NCI-H1694 (cell line): ENCODE measurements at places on chromosomes 2 and 18.

DNA sequence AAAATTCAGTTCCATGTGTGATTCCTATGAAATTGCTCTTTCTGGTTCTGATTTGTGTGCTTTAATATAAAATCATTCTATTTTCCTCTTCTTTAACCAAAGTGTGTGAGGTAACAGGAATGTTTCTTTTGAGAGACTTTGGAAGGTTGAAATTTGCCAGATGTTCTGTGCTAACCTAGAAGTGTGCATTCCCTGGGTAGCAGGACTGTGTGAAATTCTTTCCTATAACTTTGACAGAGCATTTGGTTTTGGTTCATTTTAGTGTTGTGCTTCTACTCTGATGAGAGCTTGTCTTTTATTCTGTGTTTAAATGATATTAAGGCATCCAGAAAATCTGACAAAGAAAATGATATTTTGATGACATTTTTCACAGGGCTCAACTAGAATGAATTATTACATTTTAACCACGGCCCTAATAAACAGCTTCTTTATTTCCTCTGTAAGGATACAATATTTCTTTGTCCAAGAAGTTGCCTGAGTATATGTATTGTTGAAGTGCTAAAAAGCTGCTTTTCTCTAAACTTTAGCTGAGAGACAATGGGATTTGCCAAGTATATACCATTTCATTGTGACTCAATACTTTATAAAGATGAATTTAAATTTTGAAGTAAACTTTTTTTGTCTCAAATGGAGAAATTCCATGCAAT is 34.7 kb upstream of the DLX1 start:
- no peak for DNase-seq

DNA sequence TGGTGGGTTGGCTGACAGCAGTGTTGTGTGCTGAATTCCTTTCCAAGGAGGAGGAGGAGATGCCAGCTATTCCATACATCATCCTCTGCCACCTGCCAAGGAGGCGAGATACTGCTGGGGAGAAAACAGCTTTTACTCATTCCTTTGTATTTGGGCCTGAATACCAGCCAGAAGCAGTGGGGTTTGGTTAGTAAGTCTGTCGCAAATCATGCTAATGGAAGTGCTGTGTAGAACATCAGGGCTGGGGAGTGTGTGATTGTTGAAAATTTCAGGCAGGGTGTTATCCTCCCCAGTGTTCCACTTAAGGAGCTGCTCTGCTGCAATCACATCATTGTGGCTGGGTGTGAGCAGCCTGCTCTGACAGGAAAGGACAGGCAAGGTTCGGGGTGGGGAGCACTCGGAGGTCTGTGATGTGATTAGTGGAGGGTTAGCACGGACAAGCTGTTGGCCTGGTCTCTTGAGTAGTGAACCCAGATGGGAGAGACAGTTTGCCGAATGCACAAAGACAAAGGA is 128.2 kb upstream of the DLX2 start:
- DNase-seq: peak; percentile 10

GRCh38 chr2:8796315-8796848 is 41.0 kb downstream of the KIDINS220 start:
- no peak for DNase-seq

DNA sequence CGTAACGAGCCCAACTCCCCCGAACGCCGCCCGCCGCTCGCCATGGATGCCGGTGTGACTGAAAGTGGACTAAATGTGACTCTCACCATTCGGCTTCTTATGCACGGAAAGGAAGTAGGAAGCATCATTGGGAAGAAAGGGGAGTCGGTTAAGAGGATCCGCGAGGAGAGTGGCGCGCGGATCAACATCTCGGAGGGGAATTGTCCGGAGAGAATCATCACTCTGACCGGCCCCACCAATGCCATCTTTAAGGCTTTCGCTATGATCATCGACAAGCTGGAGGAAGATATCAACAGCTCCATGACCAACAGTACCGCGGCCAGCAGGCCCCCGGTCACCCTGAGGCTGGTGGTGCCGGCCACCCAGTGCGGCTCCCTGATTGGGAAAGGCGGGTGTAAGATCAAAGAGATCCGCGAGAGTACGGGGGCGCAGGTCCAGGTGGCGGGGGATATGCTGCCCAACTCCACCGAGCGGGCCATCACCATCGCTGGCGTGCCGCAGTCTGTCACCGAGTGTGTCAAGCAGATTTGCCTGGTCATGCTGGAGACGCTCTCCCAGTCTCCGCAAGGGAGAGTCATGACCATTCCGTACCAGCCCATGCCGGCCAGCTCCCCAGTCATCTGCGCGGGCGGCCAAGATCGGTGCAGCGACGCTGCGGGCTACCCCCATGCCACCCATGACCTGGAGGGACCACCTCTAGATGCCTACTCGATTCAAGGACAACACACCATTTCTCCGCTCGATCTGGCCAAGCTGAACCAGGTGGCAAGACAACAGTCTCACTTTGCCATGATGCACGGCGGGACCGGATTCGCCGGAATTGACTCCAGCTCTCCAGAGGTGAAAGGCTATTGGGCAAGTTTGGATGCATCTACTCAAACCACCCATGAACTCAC is 673 bp downstream of the PCBP1 start:
- no peak for DNase-seq

DNA sequence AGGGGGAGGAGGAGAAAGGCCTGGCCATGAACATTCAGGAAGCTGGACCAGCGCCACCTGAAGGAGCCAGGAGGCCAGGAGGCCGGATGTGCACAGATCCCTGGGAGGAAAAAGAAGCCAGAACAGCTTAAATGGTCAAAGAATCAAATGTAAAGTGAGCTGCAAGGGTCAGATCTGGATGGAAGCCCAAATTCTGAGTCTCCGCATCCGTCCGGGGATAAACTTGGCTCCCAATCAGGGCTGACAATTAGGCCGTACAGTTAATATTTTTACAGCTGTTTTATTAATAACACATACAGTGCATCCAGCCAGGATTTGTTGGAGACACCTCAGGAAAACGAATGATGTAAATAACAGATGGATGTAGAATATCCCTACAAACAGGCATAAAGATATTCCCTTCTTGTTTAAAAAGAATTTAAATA is 495.1 kb upstream of the TCF4 start:
- peak; percentile 35 for DNase-seq

GRCh38 chr2:239465017-239466001 is 64.5 kb upstream of the HDAC4 start:
- DNase-seq: no peak

DNA sequence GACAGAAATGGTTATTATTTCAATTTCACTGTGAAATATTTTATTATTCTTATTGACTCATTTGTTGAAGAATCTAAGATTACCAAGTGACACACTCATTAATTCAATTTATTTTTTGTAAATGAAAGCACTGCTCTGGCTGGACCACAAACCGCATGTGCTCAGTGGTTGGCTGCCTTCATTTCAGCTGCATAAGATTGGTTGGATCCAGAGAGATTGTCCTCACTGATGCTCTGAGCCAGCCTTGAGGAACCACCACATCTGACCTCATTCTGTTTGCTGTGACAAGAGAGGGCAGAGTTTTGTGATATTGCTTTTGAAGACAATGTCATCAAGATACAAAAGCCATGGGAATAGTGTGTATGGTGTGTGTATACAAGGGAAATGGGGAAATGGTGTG is 192.1 kb downstream of the CYRIA start:
- no peak for DNase-seq

- no peak for DNase-seq
Measured at GRCh38 chr2:230184727-230185578, 34.8 kb downstream of the SP110 start.

DNA sequence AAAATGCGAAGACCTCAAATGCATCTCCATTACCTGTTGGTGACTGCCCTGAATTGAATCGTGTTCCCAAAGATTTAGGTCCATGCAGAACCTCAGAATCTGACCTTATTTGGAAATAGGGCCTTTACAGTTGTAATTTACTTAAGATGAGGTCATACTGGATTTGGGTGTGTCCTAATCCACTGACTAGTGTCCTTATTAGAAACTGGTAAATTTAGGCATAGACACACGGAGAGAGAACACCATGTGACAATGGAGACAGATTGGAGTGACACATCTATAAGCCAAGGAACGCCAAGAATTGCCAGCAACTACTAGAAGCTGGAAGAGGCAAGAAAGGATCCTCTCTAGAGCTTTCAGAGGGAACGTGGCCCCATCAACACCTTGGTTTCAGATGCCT is 203.1 kb downstream of the SMAD2 start:
- no peak for DNase-seq

- DNase-seq: no peak
Measured at GRCh38 chr2:205407984-205408383, 274.3 kb upstream of the NRP2 start.

GRCh38 chr2:181123798-181124231 is 143.4 kb downstream of the UBE2E3 start:
- DNase-seq: no peak

DNA sequence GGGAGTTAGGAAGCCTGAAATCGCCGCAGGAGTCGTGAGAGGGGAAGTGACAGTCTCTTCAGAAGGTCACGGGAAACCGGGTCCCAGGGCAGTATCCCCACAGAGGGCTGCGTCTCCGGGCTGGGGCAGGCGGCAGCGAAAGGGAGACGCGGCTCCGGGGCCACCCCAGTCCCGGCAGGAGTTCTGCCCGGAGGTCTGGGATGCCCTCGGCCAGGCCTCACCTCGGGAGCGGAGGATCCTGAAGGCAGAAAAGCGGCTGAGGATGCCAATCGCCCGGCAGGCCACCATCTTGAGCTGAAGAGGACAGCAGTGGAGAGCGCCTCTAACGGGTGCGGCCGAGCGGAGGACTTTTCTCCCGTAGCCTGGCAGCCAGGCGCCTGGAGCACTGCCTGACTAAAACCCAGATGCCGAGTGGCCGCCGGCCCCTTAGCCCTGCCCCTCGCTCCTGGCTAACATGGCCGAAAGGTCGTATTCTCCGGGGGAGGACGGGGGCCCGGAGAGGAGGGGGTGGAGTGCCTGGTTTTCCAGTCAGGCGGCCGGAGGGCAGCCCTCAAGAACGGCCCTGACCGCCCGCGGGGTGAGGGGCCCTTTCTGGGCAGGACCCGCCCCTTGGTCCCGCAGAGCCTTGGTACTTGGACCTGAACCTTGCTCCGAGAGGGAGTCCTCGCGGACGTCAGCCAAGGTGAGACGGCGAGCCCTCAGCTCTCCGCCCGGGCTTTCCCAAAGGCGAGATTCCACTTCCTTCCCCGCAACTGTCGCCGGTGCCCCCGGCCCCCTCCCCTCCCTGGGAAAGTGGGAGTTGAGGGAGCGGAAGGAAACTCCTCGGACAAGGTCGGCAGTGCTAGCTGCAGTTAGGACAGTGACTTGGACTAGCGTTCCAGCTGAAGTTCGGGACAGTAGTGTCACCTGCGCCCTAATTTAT is at the start of the genes HADHA and HADHB:
Gene HADHA (minus strand): TSS at position 324 of the 922 bp plus-strand sequence. CDS start 36 bp downstream, at position 288.
Gene HADHB (plus strand): TSS at position 631 of the 922 bp plus-strand sequence. CDS start 9,316 bp downstream, outside the sequence.
- DNase-seq: peak; percentile 66

GRCh38 chr18:11119550-11119949 is 29.8 kb downstream of the PIEZO2 start:
- no peak for DNase-seq

DNA sequence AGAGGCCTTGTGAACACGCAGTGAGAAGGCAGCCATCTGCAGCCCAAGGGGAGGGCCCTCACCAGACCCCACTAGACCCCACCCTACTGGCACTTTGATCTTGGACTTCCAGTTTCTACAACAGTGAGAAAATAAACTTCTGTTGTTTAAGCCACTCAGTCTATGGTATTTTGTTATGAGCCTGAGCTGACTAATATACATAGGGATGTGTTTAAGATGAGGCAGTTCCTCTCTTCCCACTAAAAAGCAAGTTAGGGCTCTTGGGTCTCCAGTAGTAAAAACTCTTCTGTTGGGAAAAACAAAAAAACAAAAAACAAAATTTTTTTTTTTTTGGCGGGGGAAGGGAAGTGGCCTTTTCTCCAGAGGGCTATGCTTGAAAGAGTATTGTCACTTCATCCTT is 233.2 kb upstream of the SMAD7 start:
- DNase-seq: no peak

DNA sequence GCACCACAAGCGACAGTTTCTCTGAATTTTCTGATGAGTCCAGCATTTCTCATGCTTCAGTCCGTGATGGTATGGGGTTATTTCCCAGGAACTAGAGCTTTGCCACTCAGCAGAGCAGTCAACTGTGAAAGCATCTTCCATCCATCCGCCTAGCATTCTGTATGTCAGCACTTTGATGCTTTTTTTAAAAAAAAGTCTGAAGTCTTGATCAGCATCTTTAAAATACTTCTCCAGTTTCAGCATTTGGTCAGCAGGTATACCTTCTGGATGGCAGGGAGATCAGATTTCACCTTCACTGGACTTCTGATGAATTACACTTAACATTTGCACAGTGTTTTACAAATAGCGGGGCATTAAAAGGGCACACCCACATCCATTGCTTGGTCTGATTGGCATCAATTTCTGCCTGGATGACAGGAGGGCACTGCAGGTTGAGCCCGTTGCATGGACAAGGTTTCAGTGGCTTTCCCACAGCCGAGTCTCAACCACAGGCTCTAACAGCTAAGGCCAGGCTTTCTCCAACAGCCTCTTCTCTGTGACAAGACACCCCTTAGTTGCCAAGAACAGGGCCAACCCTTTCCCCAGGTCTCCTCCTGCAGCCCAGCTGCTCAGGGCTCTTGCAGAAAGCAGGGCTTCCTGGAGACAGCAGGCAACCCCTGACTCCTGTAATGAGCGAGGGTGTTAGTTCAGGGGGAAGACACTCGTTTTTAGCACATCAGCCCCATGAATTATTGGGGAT is 54.0 kb downstream of the EMILIN2 start:
- no peak for DNase-seq

- no peak for DNase-seq
Measured at GRCh38 chr2:121001641-121002040, 266.0 kb downstream of the GLI2 start.

- DNase-seq: no peak
Measured at GRCh38 chr2:157388827-157389226, 55.1 kb downstream of the CYTIP start.

- DNase-seq: no peak
Measured at GRCh38 chr2:216394881-216395280, 17.4 kb upstream of the SMARCAL1 start.

DNA sequence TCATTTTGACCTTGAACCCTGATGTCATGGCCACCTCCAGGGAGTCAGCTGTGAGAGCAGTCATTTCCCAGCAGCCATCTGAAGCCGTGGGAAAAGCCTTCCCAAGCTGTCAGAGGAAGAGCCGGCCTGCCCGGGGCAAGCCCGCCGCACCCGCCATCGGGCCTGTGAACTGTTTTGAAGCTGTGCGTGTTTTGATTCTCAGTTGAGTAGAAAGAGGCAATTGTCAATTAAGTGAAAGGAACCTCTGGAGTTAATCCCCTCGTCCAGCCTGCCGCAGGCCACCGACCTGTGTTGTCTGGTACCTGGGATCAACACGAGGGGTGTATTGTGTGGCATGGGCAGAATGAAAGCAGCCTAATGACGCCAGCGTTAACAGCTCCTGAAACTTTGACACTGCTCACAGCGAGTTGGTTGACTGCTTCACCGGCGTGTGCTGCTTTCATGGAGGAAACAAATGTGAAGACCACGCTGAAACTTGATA is 318.4 kb downstream of the AGAP1 start:
- DNase-seq: no peak
